ENCODE measurements at places on chromosomes 7 and 10. TPM values are rescaled to one million over a fixed set of nuclear protein-coding genes. Genes with fewer than 3 reads are reported as not detected.

DNA sequence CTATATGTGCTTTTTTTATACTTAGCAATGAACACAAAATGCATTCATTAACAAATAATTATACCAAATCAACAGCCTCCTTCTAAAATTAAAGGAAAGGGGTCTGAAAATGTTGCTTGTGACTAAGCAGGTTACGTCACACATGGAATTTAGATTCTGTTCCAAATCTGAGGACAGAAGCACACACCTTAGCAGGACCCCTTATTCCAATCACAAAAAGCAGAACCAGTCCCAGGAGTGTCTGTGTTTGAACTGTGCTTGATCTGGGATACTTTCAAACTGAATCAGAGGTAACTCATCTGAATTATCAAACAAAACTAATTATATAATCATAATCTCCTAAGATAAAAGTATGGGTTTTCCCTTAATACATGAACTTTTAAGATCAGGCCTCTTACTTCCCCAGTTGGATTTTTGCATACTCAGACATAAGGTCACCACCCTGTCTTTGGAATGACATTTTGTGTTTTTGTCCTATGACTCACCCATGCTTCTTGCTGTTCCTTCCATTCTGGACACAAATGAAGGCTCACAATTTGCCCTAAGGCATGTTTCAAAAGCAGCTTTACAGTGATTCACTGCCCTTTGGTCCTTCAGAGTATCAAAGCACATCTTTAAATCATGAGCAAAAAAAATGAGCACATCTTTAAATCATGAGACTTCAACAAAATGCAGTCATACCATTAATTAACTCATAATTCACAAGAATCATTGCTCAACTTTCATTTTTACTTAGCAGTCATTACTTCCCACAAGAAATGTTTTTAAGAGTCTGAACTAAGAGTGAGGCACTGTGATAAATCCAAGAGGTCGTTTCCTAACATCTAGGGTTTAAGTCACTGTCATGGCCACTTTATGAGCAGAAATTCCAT, 35.5 kb downstream of the SEMA3C start:
- peak; percentile 97 for DNase-seq

DNA sequence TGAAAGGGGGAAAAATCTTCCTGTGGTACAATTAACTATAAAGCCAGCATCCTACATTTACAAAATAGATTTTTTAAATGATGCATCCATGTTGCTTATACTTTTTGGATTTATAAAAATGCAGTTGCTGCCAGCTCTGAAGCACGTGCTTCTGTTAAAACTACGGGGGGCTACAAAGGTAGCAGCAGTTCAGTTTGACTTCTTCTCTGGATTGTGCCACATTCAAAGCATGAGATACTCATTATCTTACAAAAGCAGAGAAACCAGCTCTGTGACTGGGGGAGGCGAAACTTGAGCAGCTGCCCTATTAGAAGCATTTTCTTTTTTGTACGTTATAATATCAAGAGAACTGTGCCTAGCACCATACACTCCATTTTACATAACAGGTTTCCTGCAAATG, 31.1 kb downstream of the NEUROD6 start:
- DNase-seq = no peak

DNA sequence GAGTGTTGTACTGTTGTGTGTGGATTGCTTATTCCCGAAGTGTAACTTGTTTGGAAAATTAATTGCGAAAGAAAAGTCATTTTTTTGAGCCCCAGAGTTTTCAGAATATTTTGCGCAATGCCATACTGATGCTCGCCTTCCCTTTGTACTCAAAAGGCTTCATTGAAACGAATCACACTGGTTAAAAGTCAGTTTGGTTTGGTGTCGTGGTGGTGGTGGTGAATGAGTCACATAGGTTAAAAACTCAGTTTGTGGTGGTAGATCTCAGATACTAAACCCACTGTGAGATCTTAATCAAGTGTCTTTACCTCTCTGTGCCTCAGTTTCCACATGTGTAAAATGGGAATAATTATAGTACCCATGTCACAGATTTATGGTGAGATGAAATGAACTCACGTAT, 61.1 kb upstream of the IL6 start:
- DNase-seq = no peak

DNA sequence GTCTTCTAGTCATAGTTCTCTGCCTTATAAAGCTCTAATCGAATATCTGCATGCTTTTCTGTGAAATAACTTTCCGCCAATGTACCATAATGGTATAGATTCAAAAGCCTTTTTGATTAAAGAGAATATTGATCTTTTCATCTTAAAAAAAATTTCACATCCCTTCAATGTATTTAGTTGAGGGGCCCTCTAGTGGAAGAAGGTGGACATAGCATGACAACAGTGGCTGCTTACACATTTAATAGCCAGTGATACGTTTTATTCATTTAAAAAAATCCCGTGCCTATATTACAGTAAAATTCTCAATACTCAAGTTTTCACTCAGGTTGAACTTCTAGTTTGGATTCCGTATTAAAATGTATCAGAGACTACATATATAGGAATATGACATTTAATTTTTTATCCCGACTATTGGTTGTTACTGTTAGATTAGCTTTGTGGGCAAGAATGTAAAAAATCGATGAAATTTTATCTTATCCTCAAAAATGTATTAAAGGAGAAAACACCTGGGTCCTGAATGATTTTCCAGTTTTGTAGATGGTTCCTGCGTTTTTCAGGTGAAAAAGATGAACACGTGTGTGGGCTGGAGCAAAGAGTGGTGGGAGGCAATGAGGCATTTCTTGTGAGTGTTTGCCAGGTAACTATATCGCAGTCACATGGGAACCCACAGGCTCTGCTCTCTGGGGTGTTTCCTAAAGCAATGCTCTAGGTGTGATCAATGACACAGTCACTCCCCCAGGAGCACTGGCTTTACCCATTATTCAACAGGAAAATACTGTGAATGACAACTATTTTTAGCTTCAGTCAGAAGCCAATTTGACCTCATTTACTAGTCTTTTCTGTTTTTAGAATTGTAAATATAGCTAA, 24.1 kb upstream of the PNLIP start:
- peak; percentile 12 for DNase-seq

CALHM3 gene
- 0.23 TPM for total RNA-seq

ADAMTS14 gene
- 0.45 TPM for total RNA-seq

GNAT3 gene
- total RNA-seq = not detected

DNA sequence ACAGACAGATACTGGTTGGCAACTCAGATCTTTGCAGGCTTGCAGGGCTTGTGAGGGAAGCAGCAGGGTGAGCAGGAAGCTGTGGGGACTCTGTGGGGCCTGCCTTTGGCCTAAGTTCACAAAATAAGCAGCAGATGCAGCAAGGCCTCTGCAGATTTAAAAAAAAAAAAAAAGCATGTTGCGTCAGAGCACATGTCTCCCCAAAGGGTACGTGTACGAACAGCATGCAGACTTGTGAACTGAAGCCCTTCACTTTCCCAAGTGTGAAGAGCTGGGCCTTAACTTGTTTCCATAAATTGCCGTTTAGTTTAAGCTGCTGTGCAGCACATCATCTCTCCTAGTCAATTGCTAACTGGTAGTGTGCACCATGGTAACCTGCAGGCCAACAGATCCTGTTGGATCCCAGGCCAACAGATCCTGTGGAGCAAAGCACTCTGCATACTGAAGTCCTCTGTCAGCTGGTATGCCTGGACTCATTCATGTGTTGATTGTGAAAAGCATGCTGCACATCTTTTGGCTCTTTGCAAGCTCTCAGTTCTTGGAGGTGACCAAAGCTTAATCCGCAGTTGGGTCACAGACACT, 10.8 kb upstream of the XPNPEP1 start:
- DNase-seq = no peak
